Activated CD4-positive, CD25-positive, alpha-beta regulatory T cell treated with anti-CD3 and anti-CD28 coated beads, Interleukin-2, amount 50 U/mL, for 24 hours (primary cell): ENCODE measurements at places on chromosomes 6 and 20.

DNA sequence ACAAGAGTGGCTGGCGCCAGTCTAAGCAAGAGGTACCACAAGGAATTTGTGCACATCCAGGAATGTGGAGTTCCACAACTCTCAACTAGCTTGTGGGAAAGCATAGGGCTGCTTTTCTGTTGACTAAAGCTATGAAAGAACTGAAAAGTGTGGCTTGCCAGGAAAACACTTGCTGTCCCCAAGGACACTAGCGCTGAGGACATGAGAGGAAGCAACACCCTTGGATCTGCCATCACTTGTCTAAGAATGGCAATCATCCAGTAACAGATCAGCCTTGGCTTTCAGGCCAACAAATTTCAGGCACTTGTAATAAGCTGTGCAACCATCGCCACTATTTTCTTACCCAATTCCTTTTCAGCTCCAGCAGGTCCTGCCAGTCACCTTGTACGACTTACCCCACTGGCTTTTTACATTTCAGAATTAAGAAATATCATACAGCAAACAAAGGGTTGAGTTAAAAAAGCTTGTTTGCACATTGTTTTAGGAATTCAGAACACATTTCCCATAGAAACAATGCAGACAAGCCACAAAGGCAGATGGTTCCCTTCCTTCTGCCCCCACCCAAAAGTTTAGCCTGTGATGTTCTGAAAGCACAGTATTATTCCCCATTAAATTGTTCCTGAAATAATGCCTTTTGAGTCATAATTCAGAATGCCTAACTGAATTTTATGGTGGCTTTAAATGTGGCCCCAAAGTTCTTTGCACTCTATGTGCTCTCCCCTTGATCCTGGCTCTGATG is 57.9 kb upstream of the SSTR4 start:
- no peak for ATAC-seq

DNA sequence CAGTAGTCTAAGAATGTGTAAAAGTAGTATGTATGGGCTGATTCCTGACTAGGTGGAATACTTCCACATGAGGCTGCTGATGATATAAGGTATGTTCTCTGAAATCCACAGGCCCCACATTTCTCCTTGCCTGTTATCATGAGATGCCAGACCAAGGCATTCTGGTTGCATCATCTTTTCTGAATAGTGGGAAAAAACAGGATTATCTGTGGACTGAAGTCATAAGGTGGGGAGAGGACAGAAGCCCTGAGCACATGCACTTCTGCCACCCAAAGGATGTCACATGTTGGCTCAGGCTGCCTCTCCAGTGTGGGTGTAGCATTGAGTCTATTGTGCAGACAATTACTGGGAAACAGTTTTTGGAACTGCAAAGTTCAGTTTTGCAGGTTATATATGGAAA is 184.5 kb upstream of the RAB32 start:
- no peak for ATAC-seq

DNA sequence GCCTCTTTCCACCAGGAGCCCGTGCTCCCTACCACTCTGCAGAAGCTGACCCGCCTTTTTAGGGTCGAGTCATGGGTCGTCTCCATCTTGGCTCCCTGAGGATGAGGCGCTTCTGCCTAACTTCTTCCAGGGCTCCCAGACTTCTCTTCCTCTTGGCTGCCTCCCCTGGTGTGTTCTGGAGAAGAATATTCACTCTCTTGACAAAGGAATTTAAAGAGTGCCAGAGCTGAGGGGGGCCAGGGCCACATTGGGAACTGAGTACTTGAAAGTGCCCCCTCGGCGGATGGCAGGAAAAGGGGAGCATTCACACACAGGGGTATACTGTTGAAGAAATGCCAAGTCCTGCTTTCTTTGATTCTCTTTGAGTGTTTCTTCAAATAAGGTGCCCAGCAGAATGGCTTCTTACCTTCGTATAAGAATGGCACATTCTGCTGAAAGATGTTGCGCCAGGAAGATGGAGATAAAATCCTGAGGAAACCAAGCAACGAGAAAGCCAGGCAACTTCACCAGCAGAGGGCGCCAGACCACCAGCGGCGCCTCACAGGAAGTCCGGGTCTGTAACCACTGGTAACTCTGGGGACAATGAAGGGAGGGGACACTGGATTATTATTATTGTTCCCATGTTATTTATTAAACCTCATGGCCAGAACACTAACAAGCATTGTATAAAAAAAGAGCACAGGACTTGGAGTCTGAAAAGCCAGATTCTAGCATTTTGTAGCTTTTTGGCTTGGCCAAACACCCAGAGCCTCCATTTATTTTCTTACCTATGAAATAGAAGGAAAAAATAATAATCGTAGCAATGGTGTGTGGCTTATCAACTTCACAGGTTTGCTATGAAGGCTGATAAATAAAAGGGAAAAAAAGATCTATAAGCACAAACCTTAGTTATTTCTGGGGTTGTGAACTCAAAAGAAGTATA is 176.7 kb downstream of the HACE1 start:
- ATAC-seq: no peak

DNA sequence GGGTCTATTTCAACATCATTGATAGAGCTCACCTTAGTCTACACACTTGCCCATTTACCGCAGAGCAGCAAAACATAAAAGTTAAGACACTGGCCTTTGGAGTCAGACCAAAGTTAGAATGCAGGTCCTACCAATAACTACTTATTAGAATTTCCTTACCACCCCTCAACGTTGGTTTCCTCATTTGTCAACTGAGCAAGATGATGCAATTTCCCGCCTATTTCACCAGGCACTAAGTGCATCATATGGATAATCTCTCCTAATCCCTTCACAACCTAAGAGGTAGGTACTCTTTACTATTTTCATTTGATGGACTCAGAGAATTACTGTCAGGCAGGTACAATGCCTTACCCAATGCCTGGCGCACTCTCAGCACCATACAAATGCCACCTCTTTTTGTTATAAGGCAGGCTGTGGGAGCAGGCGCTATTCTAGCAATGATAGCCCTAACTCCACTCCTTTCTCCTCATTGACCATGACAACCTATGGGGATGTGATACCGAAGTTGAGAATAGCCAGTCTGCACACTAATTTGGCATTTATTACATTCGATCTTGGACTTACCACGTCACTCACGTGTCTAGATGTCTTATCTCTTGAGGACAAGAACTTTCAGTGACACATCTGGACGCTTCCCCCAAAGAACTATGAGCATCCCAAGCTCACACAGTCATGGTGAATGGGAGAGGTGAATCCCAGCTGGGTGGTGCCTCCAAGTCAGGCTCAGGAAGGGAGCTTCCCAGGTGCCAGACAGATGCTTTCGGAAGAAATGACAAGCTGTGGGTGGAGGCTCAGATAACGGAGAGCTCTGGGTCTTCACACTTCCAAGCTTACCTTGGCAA is 128.1 kb upstream of the STMND1 start:
- no peak for ATAC-seq

DNA sequence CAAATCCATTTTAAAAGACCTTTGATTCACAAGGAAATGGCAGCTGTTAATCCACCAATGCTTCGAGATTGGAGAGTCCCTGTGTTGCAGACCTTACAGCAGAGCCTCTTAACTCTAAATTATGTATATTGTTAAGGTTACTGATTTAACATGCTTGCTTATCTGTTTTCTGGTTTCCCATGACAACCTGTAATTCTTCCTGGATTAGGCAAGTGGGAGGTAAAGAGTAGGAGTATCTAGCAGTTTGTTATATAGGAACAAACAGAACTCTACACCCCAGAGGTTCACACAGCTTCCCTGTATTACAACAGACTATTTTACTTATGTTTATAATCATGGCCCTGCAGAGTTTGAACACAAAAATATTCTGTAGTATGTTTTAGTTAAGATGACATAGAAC is 39.5 kb downstream of the NKX2-4 start:
- no peak for ATAC-seq
